Astrocyte of the cerebellum (primary cell): ENCODE measurements at places on chromosomes 12 and 14.

GRCh38 chr14:23005451-23006187 lies 4.3 kb downstream of the C14orf93 start:
- no peak for DNase-seq

- no peak for DNase-seq
Measured at GRCh38 chr12:5014269-5014668, 29.4 kb upstream of the KCNA5 start.

- no peak for DNase-seq
Measured at GRCh38 chr12:94763462-94763861, 113.1 kb upstream of the TMCC3 start.

DNA sequence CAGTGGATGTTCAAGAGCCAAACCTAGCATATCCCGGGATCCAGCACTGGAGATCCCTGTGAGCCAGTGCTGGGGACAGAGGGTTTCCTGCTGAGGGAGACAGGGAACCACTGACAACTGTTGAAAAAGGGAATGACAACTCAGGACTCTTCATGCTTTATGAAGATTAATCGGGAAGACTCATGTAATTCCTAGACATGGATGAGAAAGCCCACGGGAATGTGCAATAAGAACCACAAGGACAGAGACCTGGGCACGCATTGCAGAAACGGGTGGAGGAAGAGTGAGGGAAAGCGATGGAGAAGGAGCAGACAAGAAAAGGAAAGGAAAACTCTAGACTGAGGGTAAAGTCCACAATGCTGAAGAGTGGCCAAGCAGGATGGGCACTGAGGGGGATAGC lies 296.0 kb downstream of the PCNX1 start:
- no peak for DNase-seq

DNA sequence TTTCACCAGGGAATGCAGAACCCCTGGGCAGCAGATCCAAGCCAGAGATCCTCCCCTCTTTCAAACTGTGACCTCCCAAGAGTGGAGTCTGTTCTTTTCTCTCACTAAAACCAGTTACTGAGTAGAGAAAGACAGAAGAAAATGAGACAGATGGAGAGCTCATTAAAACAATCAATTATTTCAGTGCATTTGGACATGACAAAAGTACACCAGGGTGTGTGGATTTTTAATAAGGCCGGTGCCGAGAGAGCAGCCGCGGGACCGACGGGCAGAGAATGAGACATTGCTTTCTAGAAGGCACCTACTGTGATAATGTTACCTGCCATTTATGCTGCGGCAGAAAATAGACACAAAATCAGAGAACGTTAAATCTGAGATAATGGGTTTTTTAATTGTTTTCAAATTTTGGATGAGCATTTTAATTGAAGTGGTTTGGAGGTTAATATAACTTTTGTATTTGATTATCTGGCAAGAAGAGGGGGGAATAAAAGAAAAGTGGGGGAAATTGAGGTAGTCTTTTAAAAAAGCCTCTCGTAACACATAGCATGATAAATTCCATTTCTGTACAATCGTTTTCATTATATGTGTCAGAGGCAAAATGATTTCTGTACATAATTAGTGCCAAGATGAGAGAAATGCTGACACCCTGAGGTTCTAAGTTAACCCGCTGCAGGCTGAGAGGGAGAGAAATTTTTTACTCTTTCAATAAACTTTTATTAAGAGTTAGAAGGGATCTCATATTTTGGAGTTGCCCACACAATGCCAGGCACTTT lies 70.8 kb downstream of the HSPB8 start:
- DNase-seq = no peak
